ENCODE measurements at places on chromosomes 11 and 22.

DNA sequence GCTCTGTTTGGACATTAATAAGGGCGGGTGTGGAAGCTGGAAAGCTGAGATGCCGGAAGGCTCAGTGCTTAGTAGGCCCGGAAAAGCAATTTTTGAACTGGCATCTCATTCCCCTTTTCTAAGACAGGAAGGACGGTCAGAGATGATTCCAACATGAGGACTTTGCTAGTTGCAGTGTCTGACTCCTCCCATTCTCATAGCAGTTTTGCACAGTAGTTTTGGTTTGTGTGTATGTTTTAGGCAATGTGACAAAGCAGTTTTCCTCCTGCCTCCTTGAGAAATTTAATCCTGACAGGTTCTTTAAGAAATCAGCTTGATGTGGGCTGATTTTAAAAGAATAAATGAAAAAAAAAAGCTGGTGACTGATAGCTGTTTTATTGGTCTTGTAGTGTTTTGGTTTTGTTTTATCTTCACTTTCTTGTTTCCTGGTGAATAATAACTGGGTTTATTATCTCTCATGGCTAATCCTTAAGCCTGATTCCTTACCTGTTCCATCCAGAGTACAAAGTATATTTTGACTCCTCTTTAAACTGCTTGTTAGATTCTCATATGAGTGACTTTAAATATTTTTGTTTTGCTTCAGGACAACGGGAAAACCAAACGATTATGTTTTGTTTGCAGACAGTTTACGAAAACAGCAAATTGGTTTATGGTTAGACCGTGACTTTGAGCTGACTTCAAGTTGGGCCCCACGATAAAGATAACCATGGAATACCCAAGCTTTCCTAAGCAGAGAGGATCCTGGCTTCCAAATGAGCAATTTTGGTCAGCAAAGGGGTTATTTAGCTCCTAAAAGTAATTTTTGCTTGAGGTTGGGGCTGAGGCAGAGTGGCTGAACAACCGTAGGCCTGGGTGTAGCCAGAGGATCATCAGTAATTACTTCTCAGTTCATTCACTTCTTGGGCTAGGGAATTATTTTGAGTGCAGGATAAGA is 3.4 kb downstream of the PTPRJ start:
- no peak for DNase-seq

GRCh38 chr11:59767225-59767611 is 12.0 kb downstream of the STX3 start:
- DNase-seq, result no peak

DNA sequence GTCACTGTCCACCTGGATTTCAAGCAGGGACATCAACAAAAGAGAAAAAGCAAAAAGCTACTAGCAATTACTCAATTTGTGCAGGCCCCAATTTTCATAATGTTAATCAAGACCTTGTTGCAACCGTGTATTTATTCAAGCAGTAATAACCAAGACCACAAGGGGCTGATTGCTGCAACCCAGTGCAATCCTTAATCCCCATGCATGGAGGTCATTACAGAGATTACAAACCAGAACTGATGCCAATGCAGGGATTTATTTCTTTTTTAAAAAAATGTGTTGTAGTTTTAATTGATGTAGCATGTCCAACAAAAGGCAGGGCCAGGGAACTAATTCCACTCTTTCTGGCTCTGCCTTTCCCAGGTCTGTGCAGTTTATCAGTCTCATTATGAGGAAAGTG is 18.4 kb downstream of the TECTA start:
- no peak for DNase-seq

DNA sequence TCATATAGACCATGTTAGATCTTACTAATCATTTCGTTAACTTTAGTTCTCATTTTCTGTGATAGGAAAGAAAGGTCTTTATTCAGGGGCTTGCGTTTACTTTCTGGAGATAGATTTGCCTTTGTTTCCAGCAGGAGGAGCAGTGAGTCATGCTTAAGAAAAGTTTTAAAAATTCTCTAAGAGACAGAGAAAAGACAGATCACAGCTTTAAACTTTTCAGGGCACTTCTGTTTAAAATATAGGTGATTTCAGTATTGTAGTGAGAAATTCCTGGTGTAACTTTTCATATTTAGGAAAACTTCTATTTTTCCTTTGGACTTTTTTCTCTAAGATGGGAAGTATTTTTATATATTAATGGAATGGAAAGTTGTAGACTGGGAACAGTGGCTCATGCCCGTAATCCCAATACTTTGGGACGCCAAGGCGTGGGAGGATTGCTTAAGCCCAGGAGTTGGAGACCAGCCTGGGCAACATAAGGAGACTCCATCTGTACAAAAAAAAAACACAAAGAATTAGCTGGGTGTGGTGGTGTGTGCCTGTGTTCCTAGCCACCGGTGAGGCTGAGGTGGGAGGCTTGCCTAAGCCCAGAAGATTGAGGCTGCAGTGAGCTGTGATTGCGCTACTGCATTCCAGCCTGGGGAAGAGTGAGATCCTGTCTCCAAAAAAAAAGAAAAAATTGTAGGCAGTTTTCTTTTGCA is 60.3 kb downstream of the ATXN10 start:
- DNase-seq, result no peak

- DNase-seq, result no peak
Observed at GRCh38 chr22:50621356-50621880, 6.5 kb downstream of the ARSA start.

DNA sequence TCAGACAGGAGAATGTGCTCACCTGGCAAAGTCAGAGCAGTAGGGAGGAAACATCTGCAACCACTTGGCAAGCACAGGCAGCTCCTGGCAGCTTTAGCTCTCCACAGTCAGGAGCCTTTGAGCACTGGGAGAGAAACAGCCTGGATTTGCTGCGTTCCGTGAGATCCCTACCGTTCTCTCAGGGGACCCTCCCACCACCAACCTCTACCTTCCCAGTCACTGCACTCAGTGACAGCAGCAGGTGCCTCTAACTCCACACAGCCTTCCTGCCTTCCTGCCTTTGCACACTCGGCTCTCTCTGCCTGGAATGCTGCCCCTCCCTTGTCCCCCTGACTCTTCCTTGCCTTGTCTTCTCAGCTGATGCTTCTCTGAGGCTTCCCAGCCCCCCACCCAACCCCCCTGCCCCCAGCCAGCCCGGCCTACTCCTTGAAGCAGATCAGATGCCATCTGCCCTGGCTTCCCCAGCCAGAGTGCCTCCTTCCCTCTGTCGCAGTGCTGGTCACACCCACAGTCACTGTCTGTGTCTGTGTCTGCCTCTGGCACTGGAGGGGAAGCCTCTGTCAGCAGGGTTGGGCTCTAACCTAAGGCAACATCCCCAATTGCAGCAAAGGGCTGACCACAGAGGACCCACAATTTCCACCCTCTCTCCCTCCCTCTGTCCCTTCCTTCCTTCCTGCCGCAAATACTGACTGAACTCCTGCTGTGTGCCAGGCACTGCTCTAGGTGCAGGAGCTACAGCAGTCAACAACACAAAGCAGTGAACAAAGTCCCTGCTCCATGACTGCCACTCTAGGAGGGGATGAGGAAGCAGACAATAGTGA is 14.9 kb upstream of the TSKU start:
- no peak for DNase-seq

DNA sequence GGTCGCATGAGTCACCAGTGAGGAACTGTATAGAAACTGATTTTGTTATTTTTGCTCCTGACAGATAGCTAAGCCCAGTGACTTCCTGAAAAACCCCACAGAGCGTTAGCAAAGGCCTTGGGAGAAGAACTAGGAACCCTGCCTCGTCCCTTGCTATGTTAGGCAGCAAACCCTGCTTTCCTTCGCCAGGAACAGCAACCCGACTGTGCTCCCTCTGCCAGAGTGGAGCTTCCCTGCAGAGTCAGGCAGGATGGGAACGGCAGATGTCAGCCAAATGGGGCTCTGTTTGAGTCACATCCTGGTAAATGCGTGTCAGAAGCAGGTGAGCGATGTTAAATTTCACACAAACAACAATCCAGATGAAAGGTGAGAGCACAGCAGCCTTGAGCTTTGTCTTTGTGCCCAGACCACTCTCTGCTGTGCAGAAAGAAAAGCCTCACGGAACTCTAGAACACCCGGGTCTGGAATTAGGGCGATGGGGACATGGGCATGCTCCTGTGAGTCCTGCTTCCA is 186.6 kb downstream of the ADAMTS15 start:
- DNase-seq, result no peak
